Glutamatergic neuron (in vitro differentiated cells): ENCODE measurements at places on chromosomes 2 and 18.

- no peak for DNase-seq
Observed at GRCh38 chr2:20144861-20145260, 80.1 kb downstream of the SDC1 start.

DNA sequence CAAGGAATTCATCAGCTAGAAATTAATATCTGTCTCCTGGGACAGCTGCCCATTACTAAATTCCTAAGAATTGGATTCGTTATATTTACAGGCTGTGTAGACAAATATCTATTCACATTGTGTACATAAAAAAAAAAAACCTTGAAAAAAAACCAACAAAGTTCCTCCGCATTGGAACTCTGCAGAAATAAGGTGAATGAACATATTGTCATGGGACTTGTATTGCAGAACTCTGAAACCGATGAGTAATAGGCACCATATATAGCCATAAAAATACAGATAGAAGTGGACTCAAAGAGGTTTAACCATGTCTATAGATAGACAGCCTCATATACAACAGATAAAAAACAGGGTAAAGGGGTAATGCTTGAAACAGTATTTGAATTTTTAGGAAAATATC, 909.9 kb upstream of the CHAC2 start:
- DNase-seq = no peak

GRCh38 chr2:38601463-38602135, 1.1 kb downstream of the HNRNPLL start:
- DNase-seq = no peak

DNA sequence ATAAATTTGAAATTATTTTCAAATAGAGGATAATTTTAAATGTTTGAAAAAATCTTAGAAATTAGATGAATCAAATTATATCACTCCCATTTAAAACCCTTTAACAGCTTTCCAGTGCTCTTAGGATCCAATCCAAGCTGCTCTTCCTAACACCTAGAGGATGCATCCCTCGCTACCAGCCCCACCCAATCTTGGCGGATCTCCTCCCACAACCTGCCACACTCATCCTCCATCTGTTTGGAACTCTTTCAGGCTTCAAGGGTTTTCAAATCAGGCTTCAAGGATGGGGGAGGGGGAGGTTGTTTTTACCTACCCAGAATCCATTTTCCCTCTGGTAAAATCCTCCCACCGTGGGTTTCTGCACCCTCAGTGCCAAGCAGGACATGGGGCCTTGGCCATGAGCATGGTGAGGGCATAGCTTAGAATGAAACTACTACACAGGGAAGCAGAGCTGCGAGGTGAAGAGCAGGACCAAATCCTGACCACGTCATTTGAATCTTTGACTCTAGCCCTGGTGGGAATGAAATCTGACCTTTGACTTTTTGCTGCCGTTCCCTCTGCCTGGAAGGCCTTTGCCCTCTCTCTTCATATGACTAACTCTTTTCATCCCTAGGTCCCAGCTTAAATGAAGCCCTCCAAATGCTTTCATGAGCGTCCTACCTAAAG, 113.0 kb upstream of the MAPRE2 start:
- no peak for DNase-seq

- peak; percentile 53 for DNase-seq
Observed at GRCh38 chr2:98936353-98937351, 627 bp upstream of the CRACDL start.

- no peak for DNase-seq
Observed at GRCh38 chr2:213007290-213007838, 144.0 kb downstream of the IKZF2 start.

GRCh38 chr2:70468878-70469277, 84.7 kb downstream of the TGFA start:
- no peak for DNase-seq

- DNase-seq = no peak
Observed at GRCh38 chr2:24262421-24262970, 87.6 kb downstream of the FAM228A start.

DNA sequence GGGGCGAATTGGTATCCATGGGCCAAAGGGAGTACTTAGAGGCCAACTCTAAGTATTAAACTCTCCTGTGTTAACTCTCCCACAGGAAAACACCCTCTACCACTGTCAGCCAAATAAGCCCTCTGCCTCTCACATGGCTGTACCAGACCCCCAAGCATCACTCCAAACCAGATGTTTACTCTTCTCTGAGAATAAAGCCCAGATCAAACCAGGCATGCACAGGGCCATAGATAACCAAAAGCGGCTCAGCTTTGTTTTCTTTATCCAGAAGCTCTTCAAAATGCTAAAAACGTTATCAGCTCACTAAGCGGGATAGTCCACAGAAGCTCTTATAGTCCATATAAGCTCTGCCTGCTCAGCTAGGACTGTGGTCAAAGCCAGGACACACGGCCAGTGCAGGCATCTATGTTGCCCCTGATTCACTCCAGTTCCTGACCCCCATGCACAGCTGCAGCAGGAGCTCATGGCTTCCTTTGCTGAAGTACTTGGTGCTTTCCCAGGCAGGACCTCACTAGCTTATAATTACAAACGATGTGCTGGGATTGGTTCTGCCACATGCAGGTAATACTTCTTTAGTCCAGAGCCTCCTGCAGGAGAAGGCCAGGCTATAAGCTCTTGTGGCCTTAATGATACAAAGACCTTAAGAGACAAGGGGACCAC, 21.0 kb upstream of the SEMA4C start:
- no peak for DNase-seq

GRCh38 chr18:52163478-52163877, 176.5 kb upstream of the DCC start:
- no peak for DNase-seq

- DNase-seq = no peak
Observed at GRCh38 chr18:4385876-4386275, 69.2 kb downstream of the DLGAP1 start.

GRCh38 chr2:235390108-235390815, 103.6 kb upstream of the AGAP1 start:
- no peak for DNase-seq

DNA sequence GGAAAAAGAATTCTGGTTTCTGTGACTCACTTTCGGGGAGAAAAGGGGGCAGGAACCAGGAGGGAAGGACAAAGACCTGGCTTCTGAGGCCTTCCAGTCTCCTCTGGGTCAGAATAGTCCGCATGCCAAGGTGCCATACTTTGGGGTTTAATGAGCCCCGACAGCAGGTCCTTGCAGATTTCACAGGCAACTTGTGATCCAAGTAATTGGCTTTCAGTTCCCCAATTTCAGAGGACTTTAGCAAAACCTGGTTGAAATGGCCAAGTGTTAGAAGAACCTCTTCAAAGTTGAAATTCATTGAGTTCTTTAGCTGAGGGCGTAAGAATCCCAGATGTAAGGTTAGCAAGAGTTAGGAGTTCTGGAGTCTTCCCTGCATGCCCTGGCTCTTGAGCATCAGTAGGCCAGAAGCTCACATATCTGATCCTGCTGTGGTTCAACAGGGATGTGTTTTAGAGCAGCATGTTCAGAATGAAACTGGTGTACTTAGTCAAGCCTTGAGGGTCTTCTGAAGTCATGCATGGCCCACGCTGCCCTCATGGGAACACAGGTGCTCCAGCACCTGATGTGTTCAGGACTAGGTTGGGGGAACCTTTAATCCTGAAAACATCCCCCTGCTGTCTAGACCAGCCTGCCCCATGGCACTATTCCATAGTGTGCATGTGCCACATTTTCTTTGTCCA, 143.0 kb downstream of the NUP35 start:
- no peak for DNase-seq

DNA sequence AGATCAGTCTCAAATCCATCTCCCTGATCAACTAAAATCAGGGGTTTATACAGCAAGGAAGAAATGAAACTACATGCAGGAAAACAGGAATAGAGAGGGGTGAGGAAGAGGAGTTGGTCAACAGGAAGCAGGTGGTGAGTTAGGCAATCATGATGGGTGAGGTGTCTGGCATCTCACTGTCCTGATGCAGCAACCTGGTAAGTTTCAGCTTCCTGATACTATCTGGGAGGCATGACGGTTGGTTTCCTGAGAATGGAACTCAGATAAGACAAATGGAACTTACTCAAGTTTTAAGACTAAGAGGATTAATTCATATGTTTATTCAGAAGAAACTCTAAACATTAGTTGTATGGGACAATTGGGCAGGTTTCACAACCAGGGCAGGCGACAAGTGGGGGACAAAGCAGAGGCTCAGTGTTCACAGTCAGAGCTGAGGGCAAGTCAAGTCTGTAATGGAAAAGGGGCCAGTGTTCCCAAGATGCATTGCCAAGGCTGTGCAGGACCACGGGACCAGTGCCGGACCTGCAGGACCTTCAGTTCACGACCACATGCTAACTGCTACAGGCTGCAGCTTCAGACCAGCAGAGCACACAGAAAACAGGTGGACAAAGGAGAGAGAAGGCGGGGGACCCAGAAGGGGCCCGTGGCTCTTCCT, 17.7 kb upstream of the GALM start:
- no peak for DNase-seq

GRCh38 chr2:29238497-29238896, 123.3 kb downstream of the CLIP4 start:
- peak; percentile 66 for DNase-seq

DNA sequence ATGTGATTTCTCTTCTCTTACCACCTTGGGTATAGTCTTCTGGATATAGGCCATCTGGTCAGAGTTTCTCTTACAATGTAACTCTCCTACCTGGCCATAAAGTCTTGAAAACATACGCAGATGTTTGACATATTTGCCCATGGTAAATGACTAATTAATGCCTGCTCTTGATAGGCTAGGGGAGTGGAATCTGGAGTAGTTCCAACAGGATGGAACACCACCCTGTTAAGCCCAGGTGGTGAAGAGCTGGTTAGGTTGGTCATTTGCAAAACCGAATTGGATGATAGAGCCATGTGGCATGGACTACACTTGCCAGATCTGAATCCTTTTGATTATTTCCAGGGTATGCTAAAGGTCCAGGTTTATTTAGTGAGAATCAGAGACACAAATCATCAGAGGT, 36.5 kb downstream of the HADHB start:
- no peak for DNase-seq

- DNase-seq = no peak
Observed at GRCh38 chr2:203594541-203594940, 59.4 kb upstream of the RAPH1 start.
